ENCODE measurements at places on chromosomes 2 and 18. TPM values are rescaled to one million over a fixed set of nuclear protein-coding genes. Genes with fewer than 3 reads are reported as not detected.

- no peak for DNase-seq
- H3K4me1 ChIP-seq = no peaks in the 10 kb centered on the region
- H3K4me3 ChIP-seq = no peak overlapping the region
Observed at GRCh38 chr2:239640210-239640609, 239.4 kb upstream of the HDAC4 start.

LCT gene
- total RNA-seq = 0.03 TPM

GRCh38 chr2:85390941-85391669 is 19.1 kb downstream of the CAPG start:
- peak; percentile 70 for DNase-seq
- H3K27me3 ChIP-seq = no peaks in the 10 kb centered on the region
- H3K4me3 ChIP-seq = no peak overlapping the region
- no peak overlapping the region for H3K27ac ChIP-seq
- H3K36me3 ChIP-seq = no peaks in the 10 kb centered on the region

- no peaks in the 10 kb centered on the region for H3K4me1 ChIP-seq
- DNase-seq = no peak
- no peak overlapping the region for H3K27ac ChIP-seq
- no peaks in the 10 kb centered on the region for H3K36me3 ChIP-seq
- H3K27me3 ChIP-seq = no peaks in the 10 kb centered on the region
Observed at GRCh38 chr18:59149007-59149406, 9.3 kb downstream of the SEC11C start.

- no peaks in the 10 kb centered on the region for H3K27me3 ChIP-seq
- H3K27ac ChIP-seq = no peak overlapping the region
- no peak overlapping the region for H3K4me3 ChIP-seq
- no peaks in the 10 kb centered on the region for H3K36me3 ChIP-seq
- DNase-seq = no peak
Observed at GRCh38 chr18:39485696-39486095, 1920.1 kb upstream of the CELF4 start.

DNA sequence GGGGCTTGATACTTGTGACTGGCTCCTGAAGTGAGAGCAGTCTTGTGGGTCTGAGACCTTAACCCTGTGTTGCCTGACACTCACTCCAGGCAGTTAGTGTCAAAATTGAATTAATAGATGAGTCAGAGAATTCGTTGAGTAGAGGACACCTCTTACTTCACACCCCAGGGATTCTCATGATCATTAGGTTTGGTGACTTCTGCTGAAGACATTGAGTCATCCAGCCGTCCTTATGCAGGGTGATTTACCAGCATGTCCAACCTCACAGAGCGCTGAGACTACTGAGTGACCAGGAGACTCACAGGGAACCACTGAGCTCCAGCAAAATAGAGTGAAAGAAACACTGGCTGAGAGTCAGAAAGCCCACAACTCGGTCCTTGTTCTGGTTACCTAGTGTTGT is 36.0 kb upstream of the EVA1A start:
- H3K27ac ChIP-seq = no peak overlapping the region
- H3K36me3 ChIP-seq = no peaks in the 10 kb centered on the region
- H3K4me3 ChIP-seq = no peak overlapping the region
- no peaks in the 10 kb centered on the region for H3K27me3 ChIP-seq
- DNase-seq = no peak

SNTG2 gene
- total RNA-seq = 5.5 TPM

DNA sequence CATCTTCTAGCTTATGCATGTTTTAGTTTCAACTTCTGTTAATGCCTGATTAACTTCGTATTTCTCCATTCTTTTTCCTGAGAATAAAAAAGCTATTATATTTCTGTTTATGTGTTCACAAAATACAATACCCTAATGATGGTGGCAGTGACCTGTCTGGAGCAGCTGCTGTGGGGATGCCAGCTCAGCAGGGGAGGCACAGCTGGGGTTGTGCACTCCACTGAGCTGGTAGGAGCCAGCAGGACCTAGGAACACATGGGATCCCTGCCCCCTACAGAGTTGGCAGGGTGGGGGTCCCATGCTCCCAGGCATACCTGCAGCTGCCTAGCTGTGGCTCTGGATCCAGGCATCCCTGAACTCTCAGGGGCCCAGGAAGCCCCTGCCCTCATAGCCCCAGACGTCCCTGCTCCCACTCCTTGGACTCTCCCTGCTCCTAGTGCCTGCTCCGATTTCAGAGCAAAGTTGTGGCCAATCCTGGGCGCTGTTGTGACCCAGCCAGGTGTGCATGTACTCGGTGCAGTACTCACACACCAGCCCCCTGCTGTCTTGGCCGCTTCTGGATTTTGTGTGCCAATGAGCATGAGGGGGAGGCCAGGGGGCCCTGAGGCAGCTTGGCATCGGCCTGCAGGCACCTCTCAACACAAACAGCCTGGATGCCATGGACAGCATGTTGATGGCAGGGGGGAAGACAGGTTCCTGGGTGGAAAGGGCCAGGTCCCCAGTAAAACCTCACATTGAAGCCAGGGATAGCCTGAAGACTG is 546.0 kb downstream of the ZNF804A start:
- no peaks in the 10 kb centered on the region for H3K36me3 ChIP-seq
- H3K4me3 ChIP-seq = no peak overlapping the region
- DNase-seq = no peak
- no peaks in the 10 kb centered on the region for H3K27me3 ChIP-seq
- no peak overlapping the region for H3K27ac ChIP-seq

DNA sequence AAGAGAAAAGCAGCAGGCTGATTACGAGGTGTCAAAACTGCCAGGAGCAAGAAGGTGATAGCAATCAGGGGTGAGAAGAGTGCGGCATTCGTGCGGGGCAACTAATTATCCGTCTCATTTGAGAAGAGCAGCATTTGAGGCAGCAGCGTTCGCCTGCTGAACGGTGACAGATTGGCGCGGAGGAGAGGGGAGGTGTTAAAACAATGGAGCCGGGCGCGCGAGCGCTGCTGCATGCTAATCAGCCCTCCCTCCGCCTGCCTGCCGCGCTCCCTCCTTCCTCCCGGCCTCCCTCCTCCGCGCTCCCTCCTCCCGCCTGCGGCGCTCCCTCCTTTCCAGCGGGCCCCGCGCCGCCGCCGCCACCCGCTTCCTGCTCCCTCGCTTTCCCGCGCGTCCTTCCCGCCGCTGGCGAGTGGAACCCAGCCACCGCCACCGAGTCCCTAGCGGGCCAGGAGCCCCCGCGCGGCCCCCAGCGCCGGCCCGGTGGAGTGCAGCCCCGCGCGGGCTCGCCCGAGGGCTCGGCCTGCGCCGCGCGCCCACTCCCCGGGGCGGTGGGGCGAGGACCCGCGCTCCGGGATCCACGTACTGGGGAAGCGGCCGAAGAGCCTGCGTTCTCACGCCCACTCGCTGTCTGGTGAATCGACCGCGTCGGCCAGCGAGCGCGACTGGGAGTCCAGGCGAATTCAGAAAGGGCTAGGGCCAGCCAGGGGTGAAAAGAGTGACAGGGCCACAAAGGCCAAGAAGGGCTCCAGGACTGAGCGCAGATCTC is 69.5 kb upstream of the PSMD14 start:
- DNase-seq = peak; percentile 88
- H3K27me3 ChIP-seq = peaks cover 54% of the 10 kb centered on the region
- H3K27ac ChIP-seq = peak overlapping the region; percentile 46
- peak overlapping the region; percentile 56 for H3K4me3 ChIP-seq
- H3K4me1 ChIP-seq = peaks cover 46% of the 10 kb centered on the region

KCNIP3 gene
- 1.1 TPM for total RNA-seq

ADRA2B gene
- 3.0 TPM for total RNA-seq

All from neural progenitor cell (in vitro differentiated cells).